ENCODE measurements at places on chromosomes 6 and 20.

GRCh38 chr6:163774485-163774884 lies 360.0 kb downstream of the QKI start:
- no peak for DNase-seq

DNA sequence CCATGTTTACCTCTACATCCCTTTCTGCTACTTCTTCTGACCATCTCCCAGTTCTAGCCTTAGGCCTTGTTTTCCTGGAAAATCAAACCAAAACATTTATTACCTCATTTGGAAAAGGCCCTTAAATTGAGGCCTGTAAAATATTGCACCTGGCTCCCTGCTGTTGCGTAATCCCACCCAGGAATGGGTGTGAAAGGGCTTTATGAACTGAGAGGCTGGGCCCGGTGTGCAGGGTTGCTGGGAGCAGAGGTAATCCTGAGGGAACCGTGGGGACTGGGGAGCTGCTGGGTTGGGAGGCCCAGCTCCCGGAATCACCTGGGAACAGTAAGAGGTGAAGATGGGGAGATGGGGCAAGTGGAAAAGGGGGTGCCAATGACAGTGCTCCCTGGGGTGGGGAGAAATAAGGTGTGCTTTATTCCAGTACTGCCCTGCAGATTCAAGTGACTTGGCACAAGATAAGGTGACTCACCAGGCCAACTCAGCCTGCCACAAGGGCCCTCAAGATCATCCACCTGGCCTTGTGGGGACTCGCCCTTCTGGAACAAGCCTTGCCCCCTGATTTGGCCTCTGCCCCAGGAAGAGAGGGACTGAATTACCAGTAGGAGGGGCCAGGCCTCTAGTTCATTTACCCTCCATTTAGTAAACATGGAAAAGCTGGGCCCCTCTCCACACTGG lies 44.2 kb downstream of the KCNK5 start:
- no peak for DNase-seq

DNA sequence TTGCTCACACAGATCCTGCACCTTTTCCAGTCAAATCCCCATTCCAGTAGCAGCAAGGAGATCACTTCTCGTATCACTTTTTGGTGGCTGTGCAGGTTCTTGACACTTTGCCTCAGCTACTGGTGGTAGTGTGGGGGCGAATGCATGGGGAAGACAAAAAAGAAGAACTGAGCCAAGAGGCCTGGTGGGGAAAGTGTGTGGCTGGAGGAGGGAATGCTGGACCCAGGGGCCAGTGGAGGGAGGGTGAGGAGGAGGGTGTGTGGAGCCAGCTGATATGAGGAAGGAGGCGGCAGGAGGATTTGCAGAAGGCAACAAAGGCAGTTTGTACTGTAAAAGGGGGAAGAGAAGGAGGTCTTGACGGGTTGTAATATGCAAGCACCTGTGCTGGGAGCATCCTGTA lies 15.7 kb upstream of the HLA-C start:
- no peak for DNase-seq

GRCh38 chr20:45090481-45090880 lies 10.4 kb downstream of the KCNS1 start:
- no peak for DNase-seq

DNA sequence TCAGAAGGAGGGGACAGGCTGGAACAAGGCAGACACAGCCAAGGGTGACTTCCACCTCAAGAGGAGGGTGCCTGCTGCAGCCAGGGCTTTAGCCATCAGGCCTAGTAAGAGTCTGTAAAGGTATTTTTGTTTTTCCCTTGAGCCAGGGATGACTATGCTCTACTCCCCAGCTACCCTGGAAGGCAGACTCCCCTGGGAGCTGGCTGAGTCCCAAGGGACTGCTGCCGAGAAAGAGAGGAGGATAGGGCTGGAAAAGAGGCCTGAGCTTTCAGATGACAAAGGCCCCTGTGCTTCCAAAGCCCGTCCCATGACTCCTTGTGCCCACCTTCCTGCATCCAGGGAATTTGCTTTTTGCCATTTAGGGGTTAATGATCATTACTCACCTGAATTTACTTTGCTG lies 14.0 kb upstream of the GSTA4 start:
- DNase-seq: no peak

DNA sequence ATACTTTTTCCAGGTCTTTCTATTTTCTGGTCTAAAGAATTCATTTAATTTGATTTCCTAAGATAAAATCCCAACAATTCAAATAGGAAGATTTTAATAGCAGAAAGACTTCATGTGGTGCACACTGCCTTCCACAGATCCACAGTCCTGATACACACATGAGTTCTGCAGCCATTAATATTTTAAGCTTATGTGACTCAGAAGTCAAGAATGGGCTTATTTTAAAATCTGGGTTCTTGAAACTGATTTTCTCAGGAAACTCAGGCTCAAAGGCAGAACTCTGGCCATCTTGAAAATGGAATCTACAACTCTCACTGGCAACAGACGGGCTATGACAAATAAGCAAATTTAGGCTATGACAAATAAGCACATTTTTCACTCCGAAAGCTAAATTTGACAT lies 88.2 kb downstream of the COL12A1 start:
- no peak for DNase-seq

DNA sequence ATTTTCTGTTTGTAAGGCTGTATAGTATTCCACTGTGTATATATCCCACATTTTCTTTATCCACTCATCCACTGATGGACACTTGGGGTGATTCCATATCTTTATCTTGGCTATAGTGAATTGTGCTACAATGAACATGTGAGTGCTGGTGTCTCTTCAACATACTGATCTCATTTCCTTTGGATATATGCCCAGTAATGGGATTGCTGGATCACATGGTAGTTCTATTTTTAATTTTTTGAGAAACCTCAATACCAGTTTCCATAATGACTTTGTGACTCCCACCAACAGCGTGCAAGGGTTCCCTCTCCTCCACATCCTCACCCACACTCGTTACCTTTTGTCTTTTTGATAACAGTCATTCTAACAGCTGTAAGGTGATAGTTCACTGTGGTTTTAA lies 166.0 kb downstream of the ARHGAP18 start:
- DNase-seq: no peak

DNA sequence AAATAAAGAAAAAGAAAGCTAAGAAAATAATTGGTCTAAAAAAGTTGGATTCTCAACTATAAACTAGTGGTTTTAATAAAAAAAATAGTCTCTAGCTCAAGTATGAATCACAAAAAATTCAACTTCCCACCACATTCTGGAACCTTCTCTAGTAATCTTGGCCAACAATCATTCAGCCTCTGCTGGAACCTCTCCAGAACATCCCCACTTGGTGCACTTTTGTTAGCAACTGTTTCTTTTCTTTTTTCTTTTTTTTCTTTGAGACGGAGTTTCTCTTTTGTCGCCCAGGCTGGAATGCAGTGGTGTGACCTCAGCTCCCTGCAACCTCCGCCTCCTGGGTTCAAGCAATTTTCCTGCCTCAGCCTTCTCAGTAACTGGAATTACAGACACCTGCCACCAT lies 35.7 kb downstream of the TXLNB start:
- no peak for DNase-seq

GRCh38 chr6:134491477-134491876 lies 173.6 kb upstream of the SGK1 start:
- DNase-seq: no peak
